ENCODE measurements at places on chromosomes 6 and 20.

DNA sequence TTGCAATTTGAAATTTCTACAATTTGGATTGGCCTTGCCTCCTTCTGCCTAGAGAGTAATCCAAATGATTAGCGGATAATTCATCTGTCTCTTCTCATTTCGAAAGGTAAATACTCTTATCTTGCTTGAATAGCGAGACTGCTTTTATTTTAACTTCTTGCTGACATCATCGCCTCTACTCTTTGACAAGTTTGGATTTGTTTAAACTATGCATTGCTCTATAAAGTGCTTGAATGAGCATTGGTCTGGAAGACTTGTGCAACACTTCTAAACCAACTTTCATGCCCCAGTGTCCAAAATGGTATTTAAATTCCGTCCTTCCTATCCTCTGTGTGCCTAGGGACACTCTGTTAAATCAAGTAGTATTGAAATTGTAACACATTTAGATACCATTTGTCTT, 384.1 kb upstream of the SLC35B3 start:
- DNase-seq: no peak

GRCh38 chr6:110239526-110240274, 59.5 kb downstream of the CDC40 start:
- DNase-seq: no peak

- no peak for DNase-seq
These were observed 9.0 kb downstream of the ADISSP start for GRCh38 chr20:3758566-3758965.

- DNase-seq: no peak
These were observed 245.4 kb downstream of the PTPRK start for GRCh38 chr6:128275030-128275429.

DNA sequence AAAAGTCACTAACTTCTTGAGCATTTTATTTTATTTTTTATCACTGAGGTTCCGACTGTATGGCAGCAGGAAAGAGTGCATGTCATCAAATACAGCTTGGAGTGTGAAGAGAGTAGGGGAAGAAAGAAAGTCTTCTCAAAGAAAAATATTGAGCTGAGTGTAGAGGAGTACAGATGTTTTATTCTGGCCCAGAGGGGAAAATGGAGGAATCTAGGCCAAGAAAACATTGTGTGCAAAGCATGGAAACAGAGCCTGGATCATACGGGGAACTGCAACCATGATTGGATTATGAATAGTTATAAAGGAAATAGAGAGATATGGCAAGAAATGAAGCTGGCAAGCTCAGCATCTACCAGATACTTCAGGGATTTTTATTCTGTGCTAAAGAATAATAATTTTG, 104.2 kb upstream of the SCGN start:
- no peak for DNase-seq

GRCh38 chr6:107419733-107420132, 39.6 kb downstream of the PDSS2 start:
- no peak for DNase-seq

DNA sequence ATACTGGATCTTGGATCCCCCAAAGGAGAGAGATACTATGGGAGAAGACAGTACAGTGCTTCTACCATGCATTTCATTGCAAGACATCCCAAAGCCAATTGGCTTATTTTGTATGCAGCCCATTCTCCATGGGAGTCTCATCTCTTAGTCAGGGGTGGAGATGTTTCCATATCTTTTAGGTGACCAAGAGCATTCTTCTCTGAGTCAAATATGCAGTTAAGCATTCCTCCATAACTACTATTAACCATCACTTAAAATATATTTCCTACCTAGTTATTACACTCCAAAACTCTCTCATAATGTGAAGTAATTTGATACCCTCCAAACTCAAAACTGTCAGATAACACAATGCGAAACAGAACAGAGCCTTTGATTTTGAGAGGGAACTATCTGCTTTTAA, 542.6 kb downstream of the HDGFL1 start:
- no peak for DNase-seq

DNA sequence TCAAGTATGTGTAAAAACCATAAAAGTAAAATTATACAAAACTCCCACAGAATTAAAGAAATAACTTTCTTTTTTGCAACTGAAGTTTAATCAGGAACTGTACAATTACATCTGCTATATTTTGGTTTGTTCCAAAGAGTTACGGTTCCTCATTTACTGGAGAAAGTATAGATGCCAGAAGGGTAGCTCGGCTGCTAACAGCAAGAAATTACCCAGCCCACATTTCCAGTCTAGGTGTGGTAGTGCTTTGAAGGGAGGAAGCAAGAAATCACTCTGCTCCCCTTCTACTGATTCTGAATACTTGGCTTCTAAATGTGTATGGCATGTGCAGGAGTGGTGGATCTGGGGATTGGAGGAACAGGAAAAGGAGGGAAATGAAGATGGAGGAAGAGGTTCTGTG, 441.3 kb downstream of the CDC5L start:
- no peak for DNase-seq

- no peak for DNase-seq
These were observed 91.4 kb downstream of the THBS2 start for GRCh38 chr6:169162249-169162648.

GRCh38 chr6:151121900-151122299, 117.9 kb upstream of the AKAP12 start:
- no peak for DNase-seq

- no peak for DNase-seq
These were observed 88.8 kb downstream of the ADAT2 start for GRCh38 chr6:143361536-143362191.

GRCh38 chr20:51347831-51348230, 194.7 kb downstream of the NFATC2 start:
- no peak for DNase-seq

GRCh38 chr20:25637247-25637646, 13.4 kb upstream of the NANP start:
- no peak for DNase-seq

GRCh38 chr20:33796263-33796906, 14.8 kb upstream of the CHMP4B start:
- no peak for DNase-seq

GRCh38 chr20:40816039-40816352, 127.0 kb upstream of the MAFB start:
- no peak for DNase-seq

All from activated CD4-positive, alpha-beta T cell treated with anti-CD3 and anti-CD28 coated beads, Interleukin-2, amount 50 U/mL, for 48 hours (primary cell).